ENCODE measurements at places on chromosomes 6 and 20.

DNA sequence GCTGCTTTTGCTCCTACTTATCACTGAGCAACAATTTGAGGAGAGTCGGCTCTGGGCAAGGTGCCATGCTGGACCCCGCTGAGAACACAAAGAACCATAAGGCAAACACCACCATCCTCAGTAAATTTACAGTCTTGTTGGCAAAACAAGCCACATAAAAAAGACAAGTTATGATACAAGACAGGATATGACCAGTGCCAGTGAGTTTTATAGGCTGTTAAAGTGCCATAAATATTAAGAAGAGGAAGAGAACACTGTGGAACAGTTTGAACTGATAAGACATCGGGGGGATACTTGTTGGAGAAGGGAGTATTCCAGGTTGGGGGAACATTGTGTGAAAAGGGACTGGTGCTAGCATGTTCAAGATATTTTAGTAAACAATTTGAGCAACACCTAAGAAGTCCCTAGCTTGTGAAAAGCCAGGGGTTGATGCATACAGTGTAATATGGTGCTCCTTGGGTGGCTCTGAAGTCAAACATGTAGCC, 25.3 kb upstream of the RIPOR2 start:
- no peak for DNase-seq

- DNase-seq: no peak
Measured at GRCh38 chr6:18596531-18596835, 209.3 kb downstream of the RNF144B start.

- peak; percentile 89 for DNase-seq
Measured at GRCh38 chr6:35370124-35370741, 27.9 kb downstream of the PPARD start.

DNA sequence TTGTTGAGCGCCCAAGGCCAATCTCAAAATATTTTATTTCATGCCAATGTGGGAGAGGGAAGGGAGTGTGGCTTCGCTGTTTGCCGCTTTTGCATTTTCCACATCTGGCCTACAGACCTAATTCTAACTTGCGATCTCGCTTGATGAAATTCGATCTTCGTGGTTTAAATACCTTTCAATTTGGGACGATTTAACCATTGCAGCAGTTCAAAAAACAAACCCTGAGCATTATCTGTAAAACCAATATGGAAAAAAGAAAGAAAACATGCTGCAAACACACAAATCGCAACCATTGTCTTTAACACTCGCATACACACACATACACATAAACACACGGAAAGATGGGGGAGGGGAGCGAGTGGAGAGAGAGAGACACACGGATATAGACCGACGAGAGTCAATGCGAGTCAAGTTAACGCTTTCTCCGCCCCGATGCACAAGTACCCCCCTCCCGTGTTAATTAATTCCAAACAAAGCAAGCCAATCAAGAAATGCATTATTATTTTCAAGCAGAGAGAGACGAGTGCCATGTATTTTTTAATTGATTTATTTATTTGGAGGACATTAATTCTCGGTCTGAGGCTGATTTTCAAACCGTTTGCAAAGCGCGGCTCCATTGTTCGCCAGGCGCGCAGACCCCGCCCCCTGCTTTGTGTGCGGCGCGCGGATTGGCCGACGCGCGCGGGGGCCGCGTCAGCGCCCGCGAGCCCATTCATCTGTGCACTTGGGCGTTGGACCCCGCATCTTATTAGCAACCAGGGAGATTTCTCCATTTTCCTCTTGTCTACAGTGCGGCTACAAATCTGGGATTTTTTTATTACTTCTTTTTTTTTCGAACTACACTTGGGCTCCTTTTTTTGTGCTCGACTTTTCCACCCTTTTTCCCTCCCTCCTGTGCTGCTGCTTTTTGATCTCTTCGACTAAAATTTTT, at the start of gene MARCKS:
TSS of gene MARCKS (plus strand) at position 721 of the 931 bp plus-strand sequence. CDS start 401 bp downstream, outside the sequence.
- DNase-seq: peak; percentile 78

- no peak for DNase-seq
Measured at GRCh38 chr6:134880487-134881190, 69.3 kb downstream of the ALDH8A1 start.

GRCh38 chr6:4777394-4777935, 1.3 kb downstream of the CDYL start:
- no peak for DNase-seq

DNA sequence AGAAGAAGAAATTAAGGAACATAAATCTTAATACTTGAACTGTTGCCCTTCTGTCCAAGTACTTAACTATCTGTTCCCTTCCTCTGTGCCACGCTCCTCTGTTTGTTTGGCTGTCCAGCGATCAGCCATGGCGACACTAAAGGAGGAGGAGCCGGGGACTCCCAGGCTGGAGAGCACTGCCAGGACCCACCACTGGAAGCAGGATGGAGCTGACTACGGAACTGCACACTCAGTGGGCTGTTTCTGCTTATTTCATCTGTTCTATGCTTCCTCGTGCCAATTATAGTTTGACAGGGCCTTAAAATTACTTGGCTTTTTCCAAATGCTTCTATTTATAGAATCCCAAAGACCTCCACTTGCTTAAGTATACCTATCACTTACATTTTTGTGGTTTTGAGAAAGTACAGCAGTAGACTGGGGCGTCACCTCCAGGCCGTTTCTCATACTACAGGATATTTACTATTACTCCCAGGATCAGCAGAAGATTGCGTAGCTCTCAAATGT, 17.1 kb downstream of the IRF4 start:
- DNase-seq: no peak

DNA sequence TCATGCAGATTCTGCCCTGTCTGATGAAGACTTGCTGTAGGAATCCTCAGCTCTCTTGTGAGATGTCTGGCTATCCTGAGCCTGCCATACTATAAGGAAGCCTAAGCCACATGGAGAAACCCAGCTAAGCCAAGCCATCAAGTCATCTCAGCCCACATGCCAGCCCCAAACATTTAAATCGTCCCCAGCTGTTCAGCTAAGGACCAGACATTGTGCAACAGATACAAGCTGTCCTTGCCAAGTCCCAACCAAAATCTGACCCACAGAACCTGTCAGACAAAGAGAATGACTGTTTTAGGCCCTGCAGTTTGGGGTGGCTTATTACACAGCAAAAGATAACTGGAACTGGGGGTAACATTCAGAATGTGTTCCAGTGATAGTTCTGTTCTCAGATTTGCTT, 36.8 kb upstream of the FOXC1 start:
- no peak for DNase-seq

DNA sequence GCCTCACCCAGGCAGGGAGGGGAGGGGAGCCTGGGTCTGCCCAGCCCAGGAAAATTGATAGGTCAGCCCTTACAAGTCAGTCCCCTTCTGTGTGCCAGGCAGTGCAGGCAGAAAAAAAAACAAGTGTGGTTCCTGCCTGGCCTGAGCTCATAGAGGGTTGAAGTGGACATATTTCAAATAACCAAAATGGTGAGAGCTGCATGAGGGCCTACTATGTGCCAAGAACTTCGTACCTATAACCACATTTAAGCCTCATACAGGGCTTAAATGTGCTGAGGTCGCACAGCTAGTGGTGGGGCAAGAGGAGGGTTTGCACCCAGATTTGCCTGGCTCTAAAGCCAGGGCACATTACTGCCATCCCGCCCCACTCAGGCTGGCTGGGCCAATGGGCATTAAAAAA, 6.9 kb upstream of the NOL4L start:
- DNase-seq: no peak

DNA sequence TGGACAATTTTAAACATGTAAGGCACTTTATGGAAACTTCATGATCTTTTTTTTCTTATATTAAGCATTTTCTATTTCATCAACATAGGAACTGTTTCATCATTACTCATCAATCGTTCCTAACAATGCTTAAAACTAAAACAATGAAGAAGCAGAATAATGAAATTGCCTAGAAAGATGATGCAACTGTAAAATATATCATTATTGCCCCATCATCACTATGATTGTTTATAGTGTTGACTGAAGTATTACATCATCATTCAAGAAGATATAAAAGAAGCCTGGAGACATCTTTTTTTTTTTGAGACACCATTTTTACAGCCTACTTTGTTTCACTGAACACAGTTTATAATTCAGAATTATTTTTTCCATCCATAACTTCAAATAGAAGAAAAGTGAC, 147.2 kb downstream of the TRDN start:
- no peak for DNase-seq

- DNase-seq: no peak
Measured at GRCh38 chr20:1830240-1830639, 65.0 kb upstream of the SIRPA start.

DNA sequence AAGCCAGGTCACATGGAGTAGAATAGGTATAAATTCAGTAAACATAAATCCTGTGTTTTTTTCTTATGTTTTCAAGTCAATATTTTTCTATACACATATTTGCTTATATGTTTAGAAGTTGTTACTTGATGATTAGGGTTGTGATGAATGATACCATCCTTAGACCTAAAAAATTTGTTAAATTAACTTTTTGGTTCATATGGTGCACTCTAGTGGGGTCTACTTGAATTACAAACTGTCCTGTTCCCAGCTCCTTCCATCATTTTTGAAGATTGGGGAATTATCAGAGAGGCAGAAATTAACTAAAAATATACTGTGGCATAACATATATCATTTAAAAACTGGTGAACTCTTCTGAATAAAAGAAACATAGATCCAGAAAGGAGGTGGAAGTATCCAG, 48.3 kb upstream of the RIPPLY2 start:
- DNase-seq: no peak

- peak; percentile 87 for DNase-seq
Measured at GRCh38 chr6:56514395-56514794, 128.3 kb downstream of the DST start.

GRCh38 chr6:166075925-166076324, 91.7 kb downstream of the TBXT start:
- no peak for DNase-seq

- peak; percentile 38 for DNase-seq
Measured at GRCh38 chr20:10648651-10649050, 25.1 kb downstream of the JAG1 start.

DNA sequence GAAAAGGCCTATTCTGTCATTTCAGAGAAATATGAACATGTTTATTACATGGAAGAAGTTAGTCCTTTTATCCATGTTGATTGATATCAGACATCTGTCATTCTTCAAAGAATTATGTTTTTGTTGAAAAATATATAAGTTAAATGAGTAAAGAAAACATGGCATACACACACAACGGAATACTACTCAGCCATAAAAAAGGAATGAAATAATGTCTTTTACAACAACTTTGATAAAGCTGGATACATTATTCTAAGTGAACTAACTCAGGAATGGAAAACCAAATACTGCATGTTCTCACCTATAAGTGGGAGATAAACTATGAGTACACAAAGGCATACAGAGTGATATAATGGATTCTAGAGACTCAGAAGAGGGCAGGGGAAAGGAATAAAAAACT, 9.3 kb downstream of the FKBP5 start:
- no peak for DNase-seq

- no peak for DNase-seq
Measured at GRCh38 chr6:149129371-149130077, 188.0 kb upstream of the TAB2 start.

DNA sequence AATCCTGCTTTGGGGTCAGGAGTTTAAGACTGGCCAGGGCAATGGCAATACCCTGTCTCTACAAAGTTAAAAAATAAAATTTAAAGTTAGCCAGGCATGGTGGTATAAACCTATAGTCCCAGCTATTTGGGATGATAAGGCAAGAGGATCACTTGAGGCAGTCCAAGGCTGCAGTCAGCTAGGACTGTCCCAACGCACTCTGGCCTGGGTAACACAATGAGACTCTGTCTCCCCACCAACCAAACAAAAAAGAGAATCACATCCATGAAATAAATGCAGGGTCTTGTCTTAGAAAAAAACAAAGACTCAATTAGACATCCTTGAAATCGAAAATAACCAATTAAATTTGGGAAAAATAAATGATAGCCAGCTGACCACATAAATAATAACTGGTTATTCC, 88.9 kb downstream of the PHIP start:
- DNase-seq: no peak

DNA sequence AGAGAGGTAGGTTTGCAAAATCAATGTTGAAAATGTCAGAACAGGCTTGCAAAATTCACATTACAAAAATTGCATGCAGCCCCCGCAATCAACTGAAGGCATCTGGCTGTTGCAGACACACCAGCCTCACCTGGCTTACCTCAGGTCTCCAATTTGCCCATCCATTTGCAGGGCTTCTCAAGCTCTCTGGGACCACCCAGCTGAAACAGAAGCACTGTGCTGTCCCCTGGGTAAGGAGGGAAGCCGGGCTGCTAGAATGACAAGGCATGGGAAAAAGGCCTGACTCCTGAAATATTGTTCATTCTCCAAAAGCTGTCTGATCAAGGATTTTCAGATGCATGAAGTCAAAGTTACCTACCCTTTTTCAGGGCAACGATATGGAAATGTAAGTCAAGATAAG, 52.6 kb upstream of the CD93 start:
- DNase-seq: peak; percentile 61

DNA sequence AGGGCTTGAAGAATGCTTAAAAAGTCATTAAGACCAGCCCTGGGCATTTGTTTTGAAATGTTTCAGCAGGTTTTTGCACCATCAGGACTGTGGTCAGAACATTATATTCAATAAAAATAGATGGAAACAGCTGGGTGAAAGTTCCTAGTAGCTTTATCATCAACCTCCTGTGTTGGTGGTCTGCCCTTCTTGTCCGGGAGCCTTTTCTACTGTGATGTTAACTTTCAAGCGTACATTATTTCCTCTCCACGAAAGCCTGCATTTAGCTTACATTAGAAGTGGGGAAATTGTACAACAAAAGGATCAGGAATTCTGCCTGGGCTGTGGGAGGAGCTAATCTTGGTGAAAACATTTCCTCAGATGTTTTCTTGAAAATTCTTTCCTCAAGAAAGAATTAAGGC, 71.1 kb downstream of the LAMA4 start:
- DNase-seq: no peak

GRCh38 chr6:20538131-20538662, 3.9 kb downstream of the CDKAL1 start:
- no peak for DNase-seq

GRCh38 chr6:12679341-12679740, 37.2 kb upstream of the PHACTR1 start:
- DNase-seq: no peak

- no peak for DNase-seq
Measured at GRCh38 chr6:2737885-2738284, 12.8 kb downstream of the MYLK4 start.

DNA sequence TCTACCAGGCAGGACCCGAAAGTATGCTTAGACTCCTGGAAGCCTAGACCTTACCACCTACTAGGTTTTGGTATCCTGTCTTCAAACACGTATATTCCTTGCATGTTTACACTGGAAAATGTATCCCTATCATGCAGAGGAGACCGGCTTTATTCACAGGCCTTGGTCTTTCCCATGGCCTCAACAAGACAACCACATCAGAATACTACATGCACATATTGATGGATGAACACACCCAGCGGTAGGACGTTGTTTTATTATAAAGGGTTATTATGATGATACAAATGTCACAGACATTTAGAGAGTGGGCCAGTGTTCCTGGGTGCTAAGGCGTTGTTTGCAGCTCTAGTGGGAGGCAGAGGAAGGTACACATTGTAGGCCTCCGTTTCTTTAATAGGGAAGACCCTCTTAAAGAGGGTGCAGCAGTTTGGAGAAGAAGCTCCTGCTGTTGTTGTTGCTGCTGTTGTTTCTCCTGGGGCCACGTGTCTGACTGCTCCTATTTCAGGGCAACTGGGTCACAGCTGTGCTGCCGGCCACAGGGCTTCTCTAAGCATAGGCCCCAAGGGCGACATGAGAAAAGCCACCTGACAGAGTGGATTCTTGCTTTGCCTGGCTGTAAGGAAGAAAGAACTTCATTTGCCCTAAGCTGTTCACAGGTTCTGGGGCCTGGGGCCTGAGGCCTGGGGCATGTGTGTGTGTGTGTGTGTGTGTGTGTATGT, 98.3 kb upstream of the SASH1 start:
- no peak for DNase-seq

GRCh38 chr6:113202852-113203714, 654.1 kb upstream of the MARCKS start:
- DNase-seq: no peak

- DNase-seq: no peak
Measured at GRCh38 chr6:163745536-163746400, 331.2 kb downstream of the QKI start.

Measured in coronary artery (tissue), 2 donors.